ENCODE measurements at places on chromosomes 5 and 9.

DNA sequence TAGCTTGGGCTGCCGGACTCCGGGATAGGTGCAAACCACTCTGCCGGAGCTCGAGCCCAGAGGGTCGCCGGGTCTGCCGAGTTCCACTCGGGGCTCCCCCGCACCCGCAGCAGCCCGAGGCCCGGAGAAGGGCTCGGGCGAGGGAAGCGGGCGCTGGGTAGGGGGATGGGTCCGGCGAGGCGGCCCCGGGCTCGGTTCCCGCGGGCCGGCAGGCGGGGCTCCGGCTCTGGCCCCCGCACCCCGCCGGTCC lies 507 bp downstream of the RICTOR start:
- DNase-seq, result no peak

DNA sequence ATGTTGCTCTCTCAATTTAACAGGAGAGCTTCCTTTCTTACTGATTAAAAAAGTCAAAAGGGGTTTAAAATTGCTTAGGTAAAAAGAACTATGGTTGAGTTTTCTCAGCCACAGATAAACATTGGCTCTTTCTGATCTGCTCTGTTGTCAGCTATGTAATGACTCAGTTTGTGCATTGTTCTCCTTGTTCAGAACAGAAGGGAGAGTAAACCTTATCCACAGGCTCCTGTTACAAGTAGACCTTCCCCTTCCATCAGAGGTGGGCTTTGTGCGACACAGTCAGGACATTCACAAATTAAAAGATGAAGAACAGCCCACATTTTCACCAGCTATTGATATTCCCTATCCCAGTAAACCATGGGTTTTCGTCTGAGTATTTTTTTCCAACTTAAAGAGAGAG lies 236.3 kb upstream of the SEMA6A start:
- no peak for DNase-seq

GRCh38 chr9:3648266-3648665 lies 122.5 kb upstream of the RFX3 start:
- no peak for DNase-seq

- DNase-seq, result no peak
These were observed 197.8 kb downstream of the FRMD3 start for GRCh38 chr9:83340451-83340850.

GRCh38 chr9:94720846-94721549 lies 5.5 kb upstream of the AOPEP start:
- DNase-seq, result no peak

GRCh38 chr9:109555215-109555614 lies 57.1 kb upstream of the PTPN3 start:
- DNase-seq, result no peak

GRCh38 chr5:78677777-78678668 lies 29.5 kb upstream of the LHFPL2 start:
- peak; percentile 98 for DNase-seq

- peak; percentile 86 for DNase-seq
These were observed 103.3 kb upstream of the EDIL3 start for GRCh38 chr5:84487963-84488362.

- no peak for DNase-seq
These were observed 99.3 kb downstream of the PDZD2 start for GRCh38 chr5:31738199-31738598.

GRCh38 chr5:97119007-97119390 lies 23.4 kb downstream of the LIX1 start:
- DNase-seq, result no peak

GRCh38 chr5:169781420-169782345 lies 144.6 kb downstream of the DOCK2 start:
- no peak for DNase-seq
